Vagina (tissue), 2 donors: ENCODE measurements at places on chromosomes 1 and 21.

DNA sequence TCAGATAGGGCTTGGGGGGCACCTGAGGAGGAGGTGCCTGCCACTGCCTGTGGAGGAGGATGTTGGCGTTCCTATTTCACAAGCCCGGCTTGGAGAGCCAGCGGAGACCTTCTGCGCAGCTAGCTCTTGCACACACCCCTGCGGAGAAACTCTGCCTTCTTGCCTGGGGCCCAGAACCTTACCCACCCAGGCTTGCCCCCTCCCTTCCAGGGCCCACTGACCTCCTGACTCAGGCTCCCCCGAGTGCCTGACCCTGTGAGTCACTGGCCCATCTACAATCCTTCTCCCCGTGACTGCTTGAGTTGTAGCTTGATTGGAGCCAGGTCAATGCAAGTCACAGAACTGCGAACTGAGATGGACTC is 3.4 kb downstream of the HES2 start:
- H3K4me1 ChIP-seq = peaks cover 31% of the 10 kb centered on the region
- H3K27me3 ChIP-seq = peaks cover 6% of the 10 kb centered on the region
- DNase-seq = no peak
- H3K27ac ChIP-seq = no peak overlapping the region

- DNase-seq = no peak
- H3K27me3 ChIP-seq = peaks cover 16% of the 10 kb centered on the region
- no peaks in the 10 kb centered on the region for H3K36me3 ChIP-seq
- no peak overlapping the region for H3K27ac ChIP-seq
- H3K4me3 ChIP-seq = no peak overlapping the region
These were observed 2.4 kb downstream of the ALX3 start for GRCh38 chr1:110067893-110068645.

GRCh38 chr1:38004284-38005108 is 818 bp downstream of the FHL3 start:
- no peaks in the 10 kb centered on the region for H3K36me3 ChIP-seq
- no peaks in the 10 kb centered on the region for H3K27me3 ChIP-seq
- peak overlapping the region; percentile 88 for H3K27ac ChIP-seq
- peak overlapping the region; percentile 80 for H3K4me3 ChIP-seq
- DNase-seq = peak; percentile 96

DNA sequence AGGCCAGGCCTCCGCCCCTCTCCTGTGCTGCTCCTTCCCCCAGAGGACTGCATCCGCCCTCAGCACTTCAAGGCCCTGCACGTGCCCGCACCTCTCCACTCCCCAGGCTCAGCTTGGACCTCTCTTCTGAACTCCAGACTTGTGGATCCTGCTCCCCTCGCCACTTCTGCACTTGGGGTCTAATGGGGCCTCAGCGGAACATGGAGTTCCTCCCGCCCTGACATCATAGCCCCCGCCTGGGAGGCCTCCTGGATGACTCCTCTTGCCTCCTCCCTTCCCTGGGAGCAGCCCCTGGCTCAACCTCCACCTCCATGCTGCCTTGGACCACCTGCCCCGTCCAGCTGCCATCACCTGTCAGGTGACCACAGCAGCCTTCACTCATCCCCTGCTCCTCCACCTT is 10.1 kb downstream of the OXCT2 start:
- no peaks in the 10 kb centered on the region for H3K27me3 ChIP-seq
- H3K36me3 ChIP-seq = peaks cover 12% of the 10 kb centered on the region
- H3K4me3 ChIP-seq = no peak overlapping the region
- no peak for DNase-seq
- no peaks in the 10 kb centered on the region for H3K4me1 ChIP-seq
